ENCODE measurements at places on chromosomes 3 and 15.

- no peak for DNase-seq
These were observed 19.2 kb upstream of the C15orf39 start for GRCh38 chr15:75182187-75183131.

DNA sequence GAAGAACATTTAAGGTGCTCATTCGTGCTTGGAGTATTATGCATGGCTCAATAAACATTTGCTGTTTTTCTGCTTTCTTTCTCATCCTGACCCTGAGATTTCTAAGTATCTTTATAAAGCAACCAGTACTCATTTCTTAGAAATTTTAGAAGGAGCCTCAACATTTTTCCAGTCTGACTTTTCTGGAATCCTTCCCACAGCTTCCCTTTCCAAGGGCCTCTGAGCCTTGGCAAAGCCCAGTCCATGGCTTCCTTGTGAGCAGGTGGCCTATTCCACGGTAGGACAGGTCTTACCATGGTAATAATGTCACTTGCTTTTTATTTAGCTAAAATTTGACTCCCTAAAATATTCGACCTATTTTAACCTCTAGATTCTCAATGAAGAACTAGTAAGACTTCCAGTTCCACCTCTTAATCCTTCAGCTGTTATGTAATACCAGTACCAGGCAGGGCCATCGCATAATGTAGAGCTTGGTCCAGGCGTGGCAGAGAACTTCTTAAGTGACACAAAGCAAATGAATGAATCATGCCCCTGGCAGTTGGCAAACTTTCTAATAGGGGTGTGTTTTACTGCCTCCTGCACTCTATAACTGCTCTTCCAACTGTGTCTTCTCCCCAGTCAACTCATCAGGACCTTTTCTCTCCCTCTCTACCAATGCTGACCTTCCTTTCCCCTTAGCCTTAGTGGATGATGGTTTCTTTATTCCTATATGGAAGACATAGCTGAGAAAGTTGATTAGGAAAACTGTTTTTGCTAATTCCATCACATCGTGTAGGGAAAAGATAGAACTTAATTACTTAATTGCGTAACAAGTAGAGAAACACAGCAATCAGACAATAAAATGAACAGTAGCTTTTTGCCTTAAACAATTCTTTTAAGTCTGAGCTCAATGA is 894 bp upstream of the TM4SF4 start:
- DNase-seq = no peak

DNA sequence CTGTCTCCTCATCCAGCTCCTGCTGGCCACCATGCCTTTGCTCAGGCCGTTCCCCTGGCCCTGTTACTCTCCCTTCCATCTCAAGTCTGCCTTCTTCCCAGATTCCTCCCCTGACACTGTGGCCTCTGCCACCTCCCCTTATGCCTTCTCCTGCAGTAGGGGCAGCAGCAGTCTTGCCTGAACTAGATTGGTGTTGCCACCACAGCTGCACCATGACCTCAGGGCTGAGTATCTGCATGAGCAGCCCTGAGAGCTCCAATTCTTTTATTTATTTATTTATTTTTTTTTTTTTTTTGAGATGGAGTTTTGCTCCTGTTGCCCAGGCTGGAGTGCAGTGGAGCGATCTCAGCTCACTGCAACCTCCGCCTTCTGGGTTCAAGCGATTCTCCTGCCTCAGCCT is 13.8 kb upstream of the CAMP start:
- DNase-seq = no peak

DNA sequence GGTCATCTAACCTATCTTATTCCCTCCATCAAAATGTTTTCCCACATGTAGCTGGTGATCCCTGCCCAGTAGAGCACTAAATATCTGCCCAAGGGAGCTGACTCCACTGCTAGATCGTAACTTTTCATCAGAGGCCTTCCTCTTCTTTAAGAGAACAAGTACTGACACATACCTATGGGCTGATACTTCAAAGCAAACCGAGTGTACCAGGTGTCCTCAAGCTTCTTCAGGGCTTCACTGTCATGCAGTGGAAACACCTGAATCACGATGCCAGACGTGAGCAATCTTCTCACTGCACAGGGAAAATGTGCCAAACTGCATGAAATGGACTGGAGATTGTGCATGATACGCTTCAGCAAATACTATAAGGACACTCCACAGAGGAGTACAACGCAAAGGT is 41.6 kb downstream of the ANO10 start:
- DNase-seq = no peak

DNA sequence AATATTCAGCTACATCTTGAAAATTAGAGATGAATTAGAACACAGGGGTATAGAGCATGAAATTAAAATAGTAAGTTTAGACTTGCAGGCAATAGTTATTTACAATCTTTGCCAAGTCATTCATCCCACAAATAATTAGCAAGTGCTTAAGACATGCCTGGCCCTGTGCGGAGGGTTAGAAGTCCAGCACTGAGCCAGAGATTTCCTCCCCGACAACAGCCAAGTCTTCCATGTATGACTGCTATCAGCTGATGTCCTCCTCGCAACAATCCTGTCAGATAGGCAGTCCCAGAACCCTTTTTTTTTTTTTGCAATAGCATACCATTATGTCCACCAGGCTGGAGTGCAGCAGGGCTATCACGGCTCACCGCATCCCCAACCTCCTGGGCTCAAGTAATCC is 14.6 kb downstream of the SIN3A start:
- DNase-seq = no peak

GRCh38 chr3:172115059-172115458 is 75.7 kb downstream of the FNDC3B start:
- no peak for DNase-seq

GRCh38 chr3:178421069-178421468 is 115.2 kb upstream of the KCNMB2 start:
- no peak for DNase-seq

DNA sequence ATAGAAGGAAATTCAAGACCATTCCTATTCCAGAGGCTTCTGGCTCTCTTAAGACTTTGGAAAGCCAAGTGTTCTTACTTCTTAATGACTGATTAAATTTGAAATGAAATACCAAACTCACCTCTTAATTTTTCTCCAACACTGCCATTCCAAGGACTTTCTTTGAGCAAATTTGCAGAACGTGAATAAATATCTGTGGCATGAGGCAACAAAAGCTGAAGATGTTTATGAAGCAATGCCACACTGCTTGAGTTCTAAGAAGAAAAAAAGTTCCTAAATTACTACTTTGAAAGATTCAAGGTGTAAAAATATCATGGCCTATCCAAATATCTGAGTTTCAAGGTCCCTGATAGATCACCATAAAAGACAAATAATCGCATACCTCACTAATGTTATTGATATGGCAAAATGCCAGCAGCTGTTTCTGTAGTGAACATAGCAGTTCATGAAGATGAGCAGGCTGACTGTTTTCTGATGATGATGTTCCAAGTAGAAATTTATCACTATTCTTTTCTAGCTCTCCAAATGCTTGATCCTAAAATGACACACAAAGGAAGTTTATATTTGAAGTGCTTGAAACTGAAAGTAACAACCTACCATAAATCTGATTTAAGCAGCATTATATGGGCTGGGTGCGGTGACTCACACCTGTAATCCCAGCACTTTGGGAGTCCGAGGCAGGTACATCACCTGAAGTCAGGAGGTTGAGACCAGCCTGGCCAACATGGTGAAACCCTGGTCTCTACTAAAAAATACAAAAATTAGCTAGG is 104.4 kb downstream of the HERC1 start:
- DNase-seq = no peak

DNA sequence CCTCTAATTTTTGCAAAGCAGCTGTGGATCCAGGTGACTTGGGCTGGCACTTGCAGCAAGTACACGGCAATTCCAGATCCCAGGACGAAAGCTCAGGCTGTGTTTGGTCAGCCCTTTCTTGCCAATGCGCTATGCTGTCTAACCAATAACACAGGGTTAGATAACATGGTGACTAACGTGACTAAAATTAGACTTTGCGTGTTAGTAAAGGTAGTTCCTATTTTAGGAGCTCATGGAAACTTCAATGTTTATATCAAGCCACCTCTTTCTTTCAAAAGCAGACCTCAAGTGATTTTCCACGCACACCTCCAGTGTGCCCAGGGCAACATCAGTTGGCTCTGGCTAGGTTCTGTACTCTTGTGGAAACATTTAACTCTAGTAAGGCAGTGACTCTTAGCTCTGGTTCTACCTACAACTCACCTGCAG is 32.5 kb downstream of the CDCP1 start:
- no peak for DNase-seq

- DNase-seq = no peak
These were observed 13.0 kb downstream of the SV2B start for GRCh38 chr15:91113030-91113429.

DNA sequence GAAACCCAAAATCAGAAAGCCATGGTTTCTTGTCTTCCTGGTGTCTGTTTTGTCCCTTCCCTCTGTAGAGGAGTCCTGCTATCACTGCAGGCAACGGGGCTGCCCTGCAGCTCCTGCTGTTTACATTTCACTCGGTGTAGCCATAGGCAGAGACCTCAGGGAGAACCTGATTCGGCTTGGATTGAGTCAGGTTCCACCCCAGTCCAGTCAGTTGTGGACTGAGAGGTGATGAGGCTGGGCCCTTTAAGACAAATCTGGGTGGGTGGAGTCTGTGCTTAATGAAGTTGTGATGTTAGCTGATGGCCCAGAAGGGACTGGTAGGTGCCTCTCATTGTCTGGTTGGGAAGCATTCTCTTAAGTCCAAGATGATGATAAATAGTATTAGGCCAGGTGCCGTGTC is 35.7 kb downstream of the FLNB start:
- DNase-seq = no peak

- DNase-seq = no peak
These were observed 89.0 kb upstream of the PFN2 start for GRCh38 chr3:150059729-150060128.

GRCh38 chr3:52399131-52399530 is 45.8 kb downstream of the SEMA3G start:
- DNase-seq = no peak

Measured in Kasumi-1 (cell line).